M059J (cell line): ENCODE measurements at places on chromosomes 1 and 21. TPM values are rescaled to one million over a fixed set of nuclear protein-coding genes. Genes with fewer than 3 reads are reported as not detected.

BRINP3 gene
- 0.02 TPM in 1 of 2 replicates, not detected in the other for total RNA-seq

PGLYRP3 gene
- not detected in 2 replicates for total RNA-seq

KRTAP19-1 gene
- not detected in 2 replicates for total RNA-seq

PRR9 gene
- total RNA-seq = not detected in 2 replicates

CLCA4 gene
- total RNA-seq = not detected in 2 replicates

VAMP3 gene
- total RNA-seq = 146 and 198 TPM in 2 replicates

LCE2B gene
- not detected in 2 replicates for total RNA-seq

ANGPTL1 gene
- 1.2 TPM in 1 of 2 replicates, not detected in the other for total RNA-seq

IFI44 gene
- total RNA-seq = 536 and 601 TPM in 2 replicates

TMPRSS15 gene
- total RNA-seq = 0.17 and 0.91 TPM in 2 replicates

PTBP2 gene
- total RNA-seq = 9.4 and 17.1 TPM in 2 replicates

CLCA2 gene
- total RNA-seq = 0.15 and 0.30 TPM in 2 replicates

ADAMTSL4 gene
- 1.2 and 2.0 TPM in 2 replicates for total RNA-seq

OR2T11 gene
- not detected in 2 replicates for total RNA-seq

LRRC7 gene
- total RNA-seq = 0.37 and 0.49 TPM in 2 replicates

PDPN gene
- 2.0 and 4.1 TPM in 2 replicates for total RNA-seq

AMY2A gene
- not detected in 2 replicates for total RNA-seq

PRSS38 gene
- not detected in 2 replicates for total RNA-seq
